ENCODE measurements at places on chromosomes 3 and 15.

GRCh38 chr15:31276596-31277298 lies 49.9 kb upstream of the KLF13 start:
- DNase-seq: no peak

DNA sequence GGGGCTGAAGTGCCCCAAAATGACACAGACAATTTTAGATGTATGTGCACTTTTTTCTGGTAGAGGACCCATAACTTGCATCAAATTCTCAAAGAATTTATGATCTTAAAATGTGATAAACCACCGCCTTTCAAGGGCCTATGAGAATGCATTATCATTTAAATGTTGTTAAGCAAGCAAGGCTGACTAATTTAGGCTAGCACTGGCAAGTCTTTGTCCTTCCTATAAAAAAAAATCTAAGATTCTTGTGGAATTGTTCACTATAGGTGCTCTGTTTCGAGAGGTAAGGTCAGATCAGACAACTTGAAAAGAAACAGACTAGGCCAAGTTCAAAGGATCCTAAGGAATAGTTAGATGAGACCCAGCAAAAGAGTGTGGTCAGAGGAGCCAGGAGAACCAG lies 128.9 kb upstream of the PHLDB2 start:
- DNase-seq: no peak

- no peak for DNase-seq
These were observed 78.9 kb upstream of the GSK3B start for GRCh38 chr3:120173056-120173675.

DNA sequence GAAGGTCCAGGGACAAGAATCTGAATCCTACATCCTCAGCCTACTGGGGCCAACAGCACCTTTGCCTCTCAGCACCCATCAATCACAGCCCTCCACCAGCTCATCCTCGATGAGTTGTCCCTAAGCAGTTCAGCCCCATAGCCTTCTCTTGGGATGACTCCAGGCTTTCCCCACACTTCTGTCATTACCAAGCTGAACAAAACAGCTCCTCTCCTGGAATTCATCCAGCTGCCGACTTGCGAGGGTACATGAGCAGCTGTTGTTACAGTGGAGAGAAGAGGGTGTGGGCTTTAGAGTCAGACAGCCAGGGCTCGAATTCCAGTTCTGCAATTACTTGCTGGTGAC lies 69.0 kb upstream of the THBS1 start:
- DNase-seq: peak; percentile 55

- no peak for DNase-seq
These were observed 436 bp upstream of the SLC9A9 start for GRCh38 chr3:143848704-143849103.

GRCh38 chr3:157175691-157176507 lies 16.0 kb upstream of the CCNL1 start:
- peak; percentile 51 for DNase-seq

DNA sequence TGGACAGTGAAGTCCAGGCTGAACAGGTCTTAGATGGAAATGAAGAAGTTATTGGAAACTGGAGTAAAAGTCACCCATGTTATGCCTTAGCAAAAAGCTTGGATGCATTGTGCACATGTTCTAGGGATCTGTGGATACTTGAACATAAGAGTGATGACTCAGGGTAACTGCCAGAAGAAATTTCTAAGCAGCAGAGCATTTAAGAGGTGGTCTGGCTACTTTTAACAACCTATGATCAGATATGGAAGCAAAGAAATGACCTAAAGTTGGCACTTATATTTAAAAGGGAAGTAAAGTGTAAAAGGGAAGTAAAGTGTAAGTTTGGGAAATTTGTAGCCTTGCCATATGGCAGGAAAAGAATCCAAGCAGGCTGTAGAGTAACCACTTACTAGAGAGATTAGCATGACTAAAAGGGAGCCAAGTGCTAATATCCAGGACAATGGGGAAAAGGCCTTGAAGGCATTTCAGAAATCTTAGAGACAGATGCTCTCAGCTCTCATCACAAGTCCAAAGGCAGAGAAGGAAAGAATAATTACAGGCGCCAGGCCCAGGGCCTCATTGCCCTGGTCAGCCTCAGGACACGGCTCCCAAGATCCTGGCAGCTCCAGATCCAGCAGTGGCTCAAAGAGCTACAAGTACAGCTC lies 73.9 kb upstream of the KCNH8 start:
- no peak for DNase-seq

DNA sequence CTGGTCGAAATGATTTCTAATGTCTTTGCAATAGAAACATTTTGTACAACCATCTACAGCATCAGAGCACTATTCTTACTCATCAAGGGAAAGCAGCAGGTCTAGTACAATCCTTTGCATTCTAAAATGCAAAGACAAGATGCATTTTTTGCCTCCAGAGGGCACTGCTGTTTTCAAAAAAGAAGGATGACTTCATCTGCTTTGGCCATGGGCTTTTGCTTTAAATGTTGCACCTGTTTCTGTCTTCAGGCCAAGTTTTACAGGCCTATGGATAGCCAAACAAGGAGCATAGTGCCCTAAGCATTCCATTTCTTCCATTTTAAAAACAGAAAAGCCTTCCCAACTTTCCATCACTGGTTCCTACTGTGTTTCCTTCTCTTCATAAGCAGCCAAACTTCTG lies 3.4 kb downstream of the PARP9 start:
- no peak for DNase-seq

- no peak for DNase-seq
These were observed 10.8 kb upstream of the SLC24A5 start for GRCh38 chr15:48109856-48110531.

GRCh38 chr3:139427283-139428060 lies 38.0 kb upstream of the COPB2 start:
- no peak for DNase-seq

- DNase-seq: no peak
These were observed 46.9 kb upstream of the KIF23 start for GRCh38 chr15:69367236-69367635.

DNA sequence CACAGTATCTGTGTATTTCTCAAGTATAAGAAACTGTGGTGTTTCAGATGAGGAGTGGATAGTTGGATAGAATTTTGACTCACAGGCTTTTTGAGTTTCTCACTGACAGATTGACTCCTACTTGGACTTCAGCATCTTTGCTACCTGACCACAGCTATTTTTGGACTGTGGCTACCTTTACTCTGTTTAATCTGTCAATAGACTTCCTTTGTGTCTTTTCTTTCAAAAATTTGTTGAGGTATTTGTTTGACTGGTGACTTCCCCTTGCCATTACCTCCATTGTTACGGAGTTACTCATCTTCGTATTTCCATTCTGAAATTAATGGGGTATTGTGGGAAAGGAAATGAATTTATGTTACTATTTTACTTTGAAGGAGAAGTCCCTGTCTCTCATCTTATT lies 123.8 kb downstream of the AGBL1 start:
- DNase-seq: no peak

GRCh38 chr3:43581343-43581742 lies 40.5 kb downstream of the ANO10 start:
- no peak for DNase-seq

- DNase-seq: no peak
These were observed 63.9 kb upstream of the GATA2 start for GRCh38 chr3:128556907-128557306.

DNA sequence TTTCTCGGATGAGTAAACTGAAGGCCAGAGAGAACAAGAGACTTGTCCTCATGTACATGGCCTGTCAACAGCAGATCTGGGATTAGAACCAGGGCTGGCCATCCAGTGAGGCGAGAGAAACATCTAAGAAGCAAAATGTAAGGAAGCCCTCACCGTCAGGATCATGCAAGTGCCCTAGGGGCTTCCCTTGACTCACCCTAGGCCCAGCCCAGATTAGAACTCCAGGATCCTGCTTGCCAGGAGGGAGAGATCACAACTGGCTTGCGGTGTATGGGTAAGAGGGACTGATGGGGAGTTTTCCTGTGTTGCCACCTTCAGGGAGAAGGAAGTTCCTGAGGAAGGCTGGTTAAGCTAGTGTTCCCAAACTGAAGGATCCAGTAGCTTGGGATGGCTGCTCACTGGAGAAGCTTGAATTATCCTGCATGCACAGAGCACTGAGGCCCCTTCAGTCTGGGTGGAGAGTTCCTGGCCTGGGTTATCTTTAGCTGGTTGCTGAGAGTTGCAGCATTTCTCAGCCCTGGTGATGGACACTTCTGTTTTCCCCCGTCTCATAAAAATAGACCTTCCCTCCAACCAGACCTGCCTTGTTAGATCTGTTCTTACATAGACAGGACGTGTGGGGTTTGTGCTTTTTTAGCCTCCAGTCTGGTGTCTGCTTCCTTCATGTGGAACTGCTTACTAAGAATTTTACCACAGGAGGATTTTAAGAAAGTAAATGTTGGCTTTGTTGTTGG lies 28.2 kb upstream of the XIRP1 start:
- DNase-seq: no peak

DNA sequence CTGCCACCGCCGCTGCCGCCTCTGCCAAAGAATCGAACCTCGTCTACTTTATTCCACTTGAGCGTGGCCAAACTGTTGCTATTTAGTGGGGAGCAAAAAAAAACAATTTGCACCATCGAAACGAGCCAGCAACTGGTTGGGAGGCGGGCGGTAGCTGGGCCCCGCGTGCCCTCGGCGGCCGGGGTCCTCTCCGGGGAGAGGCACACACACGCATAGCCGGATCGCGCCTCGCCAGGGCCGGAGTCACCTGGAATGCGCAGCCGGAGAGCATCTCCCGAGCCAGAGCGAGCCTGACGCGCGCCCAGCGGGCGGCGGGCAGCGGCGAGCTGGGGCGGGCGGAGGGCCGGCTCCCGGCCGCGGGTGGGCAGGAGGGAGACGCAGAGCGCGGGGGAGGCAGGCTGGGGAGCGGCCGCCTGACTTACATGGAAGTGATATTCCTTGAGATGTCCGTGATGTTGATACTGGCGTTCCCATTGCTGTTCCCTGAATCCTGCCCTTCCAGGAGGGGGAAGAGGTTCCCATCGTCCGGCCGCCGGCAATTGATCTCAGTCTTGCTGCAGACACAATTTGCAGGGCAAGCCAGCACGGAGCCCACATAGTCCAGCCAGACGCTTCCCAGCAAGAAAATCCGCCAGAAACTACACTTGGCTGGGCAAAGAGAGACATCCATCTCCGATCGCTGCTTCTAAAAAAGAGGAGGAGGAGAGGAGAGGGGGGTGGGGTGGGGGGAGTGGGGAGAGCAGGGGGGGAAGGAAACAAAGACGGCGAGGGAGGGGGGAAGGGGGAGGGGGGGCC lies 858 bp downstream of the NTRK3 start:
- peak; percentile 62 for DNase-seq

- DNase-seq: peak; percentile 38
These were observed 41.0 kb downstream of the MEGF11 start for GRCh38 chr15:66212563-66212921.

DNA sequence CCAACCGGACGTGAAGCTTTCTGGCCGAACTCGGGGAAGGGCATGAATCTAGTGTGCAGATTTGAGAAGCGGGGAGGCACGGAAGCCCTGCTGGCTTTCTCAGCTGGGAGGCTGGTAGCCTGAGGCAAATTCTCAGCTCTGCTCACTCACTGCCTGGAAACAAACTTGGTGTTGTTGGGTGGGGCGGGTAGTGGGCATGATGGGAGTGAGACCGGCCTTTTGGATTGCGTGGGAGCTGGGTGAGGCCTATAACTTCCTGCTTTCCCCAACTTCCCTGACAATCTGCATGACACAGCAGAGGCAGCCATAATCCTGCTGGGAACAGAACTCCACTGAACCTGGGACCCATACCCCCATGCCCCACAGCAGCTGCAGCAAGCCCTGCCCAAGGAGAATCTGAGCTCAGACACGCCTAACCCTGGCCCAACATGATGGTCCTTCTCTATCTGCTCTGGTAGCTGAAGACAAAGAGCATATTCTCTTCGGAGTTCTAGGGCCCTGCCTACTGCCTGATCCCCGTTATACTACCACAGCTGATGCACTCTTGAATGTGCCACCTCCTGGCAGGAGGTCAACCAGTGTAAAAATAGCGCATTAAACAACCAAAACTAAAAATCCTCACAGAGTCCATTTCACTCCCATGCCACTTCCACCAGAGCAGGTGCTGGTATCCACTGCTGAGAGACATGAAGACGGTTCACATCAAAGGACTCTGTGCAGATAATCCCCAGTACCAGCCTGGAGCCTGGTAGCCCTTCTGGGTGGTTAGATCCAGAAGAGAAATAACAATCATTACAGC lies 44.7 kb downstream of the CEP70 start:
- no peak for DNase-seq

DNA sequence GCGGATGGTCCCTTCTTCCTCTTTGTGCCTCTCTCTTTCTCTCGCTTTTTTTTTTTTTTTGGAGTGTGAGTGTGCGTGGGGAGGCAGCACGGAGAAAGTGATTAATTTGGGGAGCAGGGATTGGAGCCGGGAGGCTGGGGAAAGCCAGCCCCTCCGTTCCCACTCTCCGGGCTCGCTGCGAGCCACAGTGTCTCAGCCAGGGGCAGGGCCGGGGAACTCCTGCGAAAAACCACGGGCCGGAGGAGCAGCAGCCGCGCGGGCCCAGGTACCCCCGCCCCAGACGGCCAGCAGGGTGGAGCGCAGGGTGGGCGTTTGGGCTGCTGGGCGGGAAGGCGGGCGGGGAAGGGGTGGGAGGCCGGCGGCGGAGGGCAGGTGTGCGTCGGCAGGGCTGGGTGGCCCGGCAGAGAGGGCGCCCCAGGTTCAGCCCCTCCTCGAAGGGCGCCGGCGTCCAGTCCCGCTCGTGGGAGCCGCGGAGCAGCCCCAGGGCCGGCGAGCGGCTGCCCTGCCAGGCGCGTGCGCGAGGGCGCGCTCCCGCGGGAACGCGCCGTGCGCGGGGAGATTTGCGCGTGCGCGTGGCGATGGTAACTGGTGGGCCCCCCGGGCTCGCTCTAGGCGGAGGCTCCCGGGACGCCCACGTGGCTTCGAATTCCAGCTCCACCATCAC lies 1.4 kb downstream of the CHL1 start:
- peak; percentile 36 for DNase-seq

GRCh38 chr3:44130249-44130648 lies 111.4 kb upstream of the TOPAZ1 start:
- no peak for DNase-seq

- no peak for DNase-seq
These were observed 4.7 kb upstream of the NRROS start for GRCh38 chr3:196634829-196635228.

DNA sequence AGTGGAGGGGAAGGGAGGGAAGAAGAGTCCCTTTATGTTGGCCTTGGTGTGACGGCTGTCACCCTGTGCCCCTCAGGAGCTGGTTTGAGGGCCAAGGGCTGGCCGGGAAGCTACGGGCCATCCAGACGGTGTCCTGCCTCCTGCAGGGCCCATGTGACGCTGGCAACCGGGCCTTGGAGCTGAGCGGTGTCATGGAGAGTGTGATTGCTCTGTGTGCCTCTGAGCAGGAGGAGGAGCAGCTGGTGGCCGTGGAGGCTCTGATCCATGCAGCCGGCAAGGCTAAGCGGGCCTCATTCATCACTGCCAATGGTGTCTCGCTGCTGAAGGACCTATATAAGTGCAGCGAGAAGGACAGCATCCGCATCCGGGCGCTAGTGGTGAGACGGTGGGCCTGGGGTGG lies 8.1 kb upstream of the RCCD1 start:
- no peak for DNase-seq

- DNase-seq: no peak
These were observed 20.9 kb upstream of the TBC1D21 start for GRCh38 chr15:73852507-73852906.

All from left hindlimb (tissue), 1 donor.